ENCODE measurements at places on chromosomes 12 and 14.

DNA sequence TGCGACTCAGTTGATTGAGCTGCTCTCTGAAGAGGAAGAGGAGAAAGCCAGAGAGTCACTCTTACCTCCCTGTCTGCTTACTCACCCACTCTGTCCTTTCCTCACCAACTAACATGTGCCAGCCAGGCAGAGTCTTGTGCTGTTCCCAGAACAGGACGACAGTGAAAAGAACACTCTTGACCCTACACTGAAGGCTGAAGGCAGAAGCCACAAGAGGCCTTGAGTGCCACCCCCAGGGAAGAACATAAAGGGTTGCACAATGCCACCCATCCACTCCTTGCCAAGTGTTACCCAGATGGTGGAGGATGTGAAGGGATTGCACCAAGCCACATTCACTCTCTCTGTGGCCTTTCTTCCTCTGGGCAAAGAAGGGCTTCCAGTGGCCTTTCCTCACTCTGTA, 12.8 kb downstream of the ABHD4 start:
- no peak for DNase-seq

- DNase-seq, result no peak
Measured at GRCh38 chr14:54944737-54945391, 42.2 kb upstream of the GCH1 start.

DNA sequence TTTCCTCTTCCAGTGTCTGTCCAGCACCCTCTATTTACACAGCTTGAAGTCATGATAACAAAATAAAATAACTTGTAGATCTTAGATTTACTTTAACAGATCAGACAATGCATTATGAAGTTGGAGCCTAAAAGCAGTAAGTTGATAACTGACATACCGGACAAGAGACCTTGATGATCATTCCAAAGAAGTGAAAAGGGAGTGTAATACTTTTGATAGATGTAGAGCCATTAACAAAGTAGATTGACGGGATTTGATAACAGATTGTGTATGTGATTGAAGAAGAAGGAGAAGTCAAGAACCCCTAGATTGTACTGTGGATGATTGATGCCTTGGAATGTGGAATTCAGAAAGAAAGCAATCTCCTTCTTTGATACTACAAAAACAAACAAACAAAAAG, 403.8 kb upstream of the MGAT4C start:
- no peak for DNase-seq

DNA sequence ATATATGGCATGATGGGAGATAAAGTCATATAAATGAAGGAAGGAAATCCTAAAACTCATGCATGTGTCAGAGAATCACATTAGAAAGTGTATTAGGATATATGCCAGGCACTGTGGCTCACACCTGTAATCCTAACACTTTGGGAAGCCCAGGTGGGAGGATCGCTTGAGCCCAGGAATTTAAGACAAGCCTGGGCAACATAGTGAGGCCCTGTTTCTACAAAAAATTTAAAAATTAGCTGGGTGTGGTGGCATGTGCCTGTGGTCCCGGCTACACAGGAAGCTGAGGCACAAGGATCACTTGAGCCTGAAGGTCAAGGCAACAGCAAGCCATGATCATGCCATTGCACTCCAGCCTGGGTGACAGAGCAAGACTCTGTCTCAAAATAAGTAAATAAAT, 130.3 kb upstream of the ARID2 start:
- DNase-seq, result no peak

GRCh38 chr12:100967189-100967588, 172.6 kb downstream of the ANO4 start:
- DNase-seq, result no peak

- DNase-seq, result no peak
Measured at GRCh38 chr12:15439459-15439858, 117.2 kb downstream of the PTPRO start.

DNA sequence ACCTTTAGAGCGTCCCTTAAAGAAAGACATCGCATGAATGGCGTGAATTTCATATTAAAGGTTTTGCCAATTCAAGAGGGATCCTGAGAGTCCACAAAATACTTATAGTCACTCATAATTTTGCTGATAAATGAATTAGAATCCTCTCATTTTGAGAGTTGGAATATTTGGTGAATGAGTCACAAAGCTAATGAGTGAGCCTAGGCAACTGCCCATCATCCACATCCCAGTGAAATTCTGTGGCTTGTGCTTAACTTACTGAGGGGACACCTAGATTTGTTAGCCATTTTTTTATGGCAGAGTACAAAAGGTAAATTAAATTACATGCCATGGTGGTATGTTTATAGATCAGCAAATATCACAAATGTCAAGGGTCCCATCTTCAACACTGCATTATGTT, 12.7 kb upstream of the NOXRED1 start:
- no peak for DNase-seq

GRCh38 chr14:66483322-66483721, 2.8 kb upstream of the CCDC196 start:
- DNase-seq, result no peak

DNA sequence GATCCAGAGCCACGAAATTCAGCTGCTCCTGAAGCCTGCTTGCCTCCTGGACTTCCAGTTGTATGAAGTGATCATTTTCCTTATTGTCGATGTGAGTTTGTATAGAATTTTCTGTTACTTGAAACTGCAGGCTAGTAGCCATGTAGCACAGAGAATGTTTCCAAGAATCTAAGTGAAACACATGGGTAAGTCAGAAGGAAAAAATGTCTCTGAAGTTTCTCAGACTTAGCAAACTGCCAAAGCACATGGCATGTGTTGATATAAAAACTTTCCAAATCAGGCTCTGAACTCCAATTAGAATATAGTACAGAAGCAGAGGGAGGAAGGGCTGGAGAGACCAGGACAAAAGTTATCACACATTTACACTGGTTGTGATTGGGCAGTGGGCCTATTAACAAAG, 9.8 kb upstream of the PCNX1 start:
- no peak for DNase-seq

- no peak for DNase-seq
Measured at GRCh38 chr14:76919431-76920330, 93.5 kb downstream of the LRRC74A start.

DNA sequence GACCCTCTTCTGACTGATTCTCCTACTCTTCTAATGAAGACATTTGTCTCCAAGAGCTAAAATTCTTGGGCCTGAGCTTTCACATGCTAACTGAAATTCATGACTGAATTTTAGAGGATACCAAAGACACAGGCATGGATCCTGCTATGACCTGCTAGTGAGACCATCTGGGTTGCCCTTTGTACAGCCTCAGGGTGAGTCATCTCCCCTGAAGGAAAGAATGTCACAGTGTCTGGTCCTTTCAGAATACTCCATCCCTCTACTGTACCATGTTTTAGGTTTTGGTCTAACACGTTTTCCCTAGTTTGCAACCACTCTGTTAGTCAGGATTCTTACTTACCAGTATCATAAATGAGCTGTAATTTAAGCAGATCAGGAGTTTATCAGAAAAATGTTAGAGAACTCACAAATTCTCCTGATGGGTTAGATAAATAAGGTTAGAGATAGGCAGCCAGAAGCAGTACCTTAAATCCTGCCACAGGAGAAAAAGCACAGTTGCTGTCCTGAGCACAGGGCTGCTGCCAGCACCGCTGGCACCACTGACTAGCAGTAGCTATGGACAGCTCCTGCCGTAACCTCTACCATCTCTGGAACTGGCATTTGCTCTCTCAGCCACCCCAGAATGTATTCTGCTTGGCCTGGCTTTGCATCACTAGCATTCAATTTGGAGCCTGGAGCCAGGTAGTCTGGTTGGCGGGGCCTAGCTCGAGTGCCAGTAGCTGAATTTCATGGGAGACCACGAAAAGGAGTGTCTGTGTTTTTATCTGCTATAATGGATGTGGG, 127.6 kb downstream of the ANO6 start:
- DNase-seq, result no peak

DNA sequence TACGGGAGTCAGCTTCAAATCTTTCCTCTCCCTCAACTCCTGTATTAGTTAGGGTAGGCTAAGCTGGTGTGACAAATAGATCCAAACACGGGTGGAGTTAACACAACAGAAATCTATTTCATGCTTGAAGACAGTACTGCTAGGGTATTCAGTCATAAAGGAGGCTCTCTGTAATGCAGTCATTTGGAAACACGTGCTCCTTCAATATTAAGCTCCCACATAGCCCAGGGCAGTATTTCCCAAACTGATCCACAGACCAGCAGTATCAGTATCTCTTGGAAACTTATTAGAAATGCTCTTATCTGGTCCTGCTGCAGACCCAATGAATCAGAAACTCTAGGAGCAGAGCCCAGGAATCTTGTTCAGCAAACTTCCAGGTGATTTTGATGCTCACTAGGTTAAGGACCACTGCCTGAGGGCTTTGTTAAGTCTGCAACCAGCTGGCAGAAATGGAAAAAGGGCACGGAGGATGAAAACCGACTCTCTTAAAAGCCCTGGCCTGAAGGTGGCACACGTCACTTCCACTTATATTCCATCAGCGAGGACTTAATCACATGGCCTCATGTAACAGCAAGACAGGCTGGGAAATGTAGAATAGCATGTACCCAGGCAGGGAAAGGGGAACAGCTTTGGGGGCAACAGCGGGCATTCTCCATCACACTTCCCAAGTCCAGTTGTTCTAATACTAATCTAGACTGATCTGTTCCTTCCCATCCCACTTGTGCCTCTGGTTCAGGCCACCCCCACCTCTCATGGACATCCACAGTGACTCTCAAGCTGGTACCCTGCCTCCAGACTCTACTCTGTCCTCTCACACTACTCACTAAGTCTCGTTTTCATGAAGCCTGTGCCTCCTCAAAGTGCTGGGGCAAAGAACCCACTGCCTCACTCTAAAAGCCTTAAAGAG, 38.2 kb upstream of the RIC8B start:
- no peak for DNase-seq

DNA sequence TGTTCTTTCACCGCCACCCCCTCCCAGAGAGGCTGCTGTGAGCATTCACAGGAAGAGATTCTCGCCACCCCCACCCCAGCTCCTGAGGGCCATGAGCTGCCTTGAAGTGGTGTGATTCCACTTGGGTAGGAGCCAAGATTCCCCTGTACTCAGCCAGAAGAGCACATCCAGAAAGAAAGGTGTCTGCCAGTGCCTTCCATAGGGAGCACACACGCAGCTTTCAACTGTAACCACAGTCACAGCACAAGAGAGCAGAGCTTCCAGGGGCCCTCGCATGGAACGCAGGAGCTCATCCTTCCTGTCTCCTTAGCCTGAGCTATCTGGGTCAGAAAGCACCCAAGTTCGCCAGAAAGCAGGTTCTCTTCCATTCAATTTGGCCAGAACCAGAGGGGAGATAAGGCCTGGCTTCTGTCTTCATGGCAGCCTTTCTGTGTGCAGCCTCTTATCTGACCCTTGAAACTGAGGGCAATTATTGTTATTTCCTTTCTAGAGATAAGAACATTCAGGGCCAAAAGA, 66.6 kb upstream of the SCN8A start:
- DNase-seq, result no peak

DNA sequence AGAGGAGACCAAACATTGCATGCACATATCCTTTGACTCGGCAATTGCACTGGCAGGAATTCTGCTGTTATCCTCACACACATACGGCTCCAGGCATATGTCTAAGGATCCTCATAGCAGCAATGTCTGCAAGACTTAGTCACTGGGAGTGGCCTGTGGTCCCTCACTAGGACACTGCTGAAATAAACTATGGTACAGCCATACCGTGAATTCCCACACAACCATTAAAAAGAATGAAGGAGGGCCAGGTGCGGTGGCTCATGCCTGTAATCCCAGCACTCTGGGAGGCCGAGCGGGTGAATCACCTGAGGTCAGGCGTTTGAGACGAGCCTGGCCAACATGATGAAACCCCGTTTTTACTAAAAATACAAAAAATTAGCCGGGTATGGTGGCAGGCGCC, 105.1 kb downstream of the ZFP36L1 start:
- DNase-seq, result no peak

GRCh38 chr14:66295386-66295785, 190.8 kb upstream of the CCDC196 start:
- no peak for DNase-seq

GRCh38 chr12:104747955-104748354, 210.1 kb downstream of the SLC41A2 start:
- no peak for DNase-seq
